ENCODE measurements at places on chromosomes 2 and 18. TPM values are rescaled to one million over a fixed set of nuclear protein-coding genes. Genes with fewer than 3 reads are reported as not detected.

- no peaks in the 10 kb centered on the region for H3K36me3 ChIP-seq
- H3K27me3 ChIP-seq = no peaks in the 10 kb centered on the region
- no peak for DNase-seq
- H3K4me1 ChIP-seq = no peaks in the 10 kb centered on the region
Observed at GRCh38 chr18:53261241-53261640, 921.2 kb downstream of the DCC start.

Gene UGT1A10
- not detected for polyA plus RNA-seq

Gene CNTNAP5
- polyA plus RNA-seq = not detected

Gene SLC16A14
- 4.4 TPM for polyA plus RNA-seq

Gene KCNJ3
- not detected for polyA plus RNA-seq
